ENCODE measurements at places on chromosomes 12 and 14.
A peak's percentile ranks its signal among the peaks of the same experiment; 100 is the strongest.

DNA sequence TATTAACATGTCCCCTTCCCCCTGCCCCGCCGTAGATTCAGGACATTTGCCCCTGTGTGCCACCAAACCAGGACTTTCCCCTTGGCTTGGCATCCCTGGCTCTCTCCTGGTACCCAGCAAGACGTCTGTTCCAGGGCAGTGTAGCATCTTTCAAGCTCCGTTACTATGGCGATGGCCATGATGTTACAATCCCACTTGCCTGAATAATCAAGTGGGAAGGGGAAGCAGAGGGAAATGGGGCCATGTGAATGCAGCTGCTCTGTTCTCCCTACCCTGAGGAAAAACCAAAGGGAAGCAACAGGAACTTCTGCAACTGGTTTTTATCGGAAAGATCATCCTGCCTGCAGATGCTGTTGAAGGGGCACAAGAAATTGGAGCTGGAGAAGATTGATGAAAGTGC lies 28.9 kb downstream of the HRK start:
- no peak for DNase-seq

- peak; percentile 99 for DNase-seq
Measured at GRCh38 chr12:65695113-65695865, 129.0 kb upstream of the HMGA2 start.

GRCh38 chr14:52023518-52023917 lies 34.2 kb downstream of the RTRAF start:
- DNase-seq, result peak; percentile 86

DNA sequence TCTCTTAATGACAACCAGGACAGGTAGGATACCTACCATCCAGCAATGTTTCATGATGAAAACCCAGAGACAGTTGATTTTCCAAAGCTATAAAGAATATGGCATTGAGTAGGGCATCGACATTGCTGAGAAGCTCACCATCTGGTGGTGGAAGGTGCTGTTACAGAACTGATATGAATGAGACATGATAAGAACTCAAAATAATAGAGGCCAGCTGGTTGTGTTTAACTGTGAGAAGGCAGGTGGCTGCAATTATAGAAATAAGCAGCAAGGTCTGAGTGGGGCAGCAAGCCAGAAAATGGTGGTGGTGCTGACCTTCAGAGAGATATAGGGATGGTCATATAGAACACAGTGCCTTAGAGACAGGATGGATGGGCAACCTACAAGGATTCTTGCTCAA lies 449.7 kb downstream of the BTG1 start:
- DNase-seq, result no peak

GRCh38 chr12:108299980-108300696 lies 39.0 kb downstream of the CMKLR1 start:
- DNase-seq, result no peak

GRCh38 chr12:109166371-109166770 lies 50.0 kb downstream of the ACACB start:
- no peak for DNase-seq

DNA sequence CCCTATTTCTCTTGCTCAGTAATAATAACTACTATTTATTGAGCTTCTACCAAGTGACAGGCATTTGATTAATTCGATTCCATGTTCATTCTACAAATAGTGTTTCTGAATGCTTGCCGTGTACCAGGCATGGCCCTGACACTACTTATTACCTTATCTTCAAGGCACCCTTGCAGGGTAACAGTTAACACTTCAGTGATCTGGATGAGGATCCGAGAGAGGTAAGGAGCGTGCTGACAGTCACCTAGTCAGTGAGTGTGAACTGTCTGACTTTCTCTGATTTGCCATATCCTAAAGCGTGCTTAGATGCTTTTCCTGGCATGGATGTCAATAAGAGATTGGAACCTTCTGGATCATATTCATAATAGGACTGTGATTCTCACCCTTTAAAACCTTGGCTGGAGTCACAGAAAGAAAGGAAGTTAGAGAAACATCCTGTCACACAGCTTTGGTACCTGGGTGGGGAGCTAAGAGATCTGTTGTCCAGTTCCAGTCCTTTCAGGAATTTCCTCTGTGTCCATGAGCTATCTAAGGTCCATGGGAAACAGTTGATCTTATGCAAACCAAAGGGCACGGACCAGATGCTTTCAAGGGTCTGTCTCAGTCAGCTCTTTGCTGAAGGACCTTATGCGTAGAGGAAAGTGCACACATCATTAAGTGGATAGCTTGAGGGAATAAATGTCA lies 54.8 kb downstream of the PPFIBP1 start:
- no peak for DNase-seq

GRCh38 chr12:53713516-53713915 lies 13.7 kb downstream of the CALCOCO1 start:
- no peak for DNase-seq

GRCh38 chr12:79371226-79371625 lies 319.5 kb downstream of the PAWR start:
- DNase-seq, result no peak

GRCh38 chr14:37253905-37254304 lies 56.2 kb downstream of the MIPOL1 start:
- peak; percentile 74 for DNase-seq

DNA sequence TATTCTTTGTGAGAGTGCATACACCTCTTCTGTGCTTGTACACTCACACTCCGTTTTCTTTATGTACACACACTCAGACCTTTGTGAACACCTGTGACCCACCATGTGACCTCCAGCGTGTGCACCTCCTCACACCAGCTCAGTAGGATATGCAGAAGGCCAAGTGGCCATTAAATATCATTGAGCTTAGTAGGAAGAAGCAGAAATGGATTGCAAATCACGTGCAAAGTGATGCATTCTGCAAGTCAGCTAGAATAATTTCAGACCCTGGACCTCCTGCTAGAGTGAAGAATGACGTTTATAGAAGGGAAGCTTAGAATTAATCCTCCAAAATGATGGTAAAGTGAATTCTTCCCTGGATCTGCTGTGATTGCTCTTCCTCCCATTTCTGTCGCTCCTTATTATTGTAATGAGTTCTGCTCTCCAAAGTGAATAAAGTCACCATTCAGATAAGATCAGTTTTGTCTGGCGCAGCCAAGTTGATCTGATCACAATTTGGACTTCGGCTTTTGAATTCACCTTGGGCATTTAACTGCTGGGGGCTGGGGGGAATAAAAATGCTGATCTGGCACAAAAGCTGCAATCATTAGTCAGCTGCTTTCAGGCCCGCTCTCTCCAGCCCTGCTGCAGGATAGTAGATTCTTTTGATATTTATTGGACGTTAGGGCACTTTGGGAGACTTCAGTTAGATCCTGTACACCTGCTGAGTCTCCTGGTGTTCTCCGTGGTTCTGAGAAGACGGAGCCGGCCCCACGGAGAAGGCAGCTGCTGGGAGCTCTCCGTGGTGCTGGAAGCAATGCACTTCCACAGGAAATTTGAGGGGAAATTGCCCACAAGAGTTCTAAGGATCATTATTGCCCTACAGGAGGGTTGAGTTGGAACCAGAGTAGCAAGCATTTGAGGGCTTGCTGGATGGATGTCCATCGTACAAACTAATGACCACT lies 12.4 kb upstream of the NRXN3 start:
- DNase-seq, result peak; percentile 29

- DNase-seq, result no peak
Measured at GRCh38 chr12:49367381-49368239, at the start of gene SPATS2. SPATS2 (plus strand) TSS chr12:49367462; CDS start chr12:49461013, 93,551 bp downstream.

DNA sequence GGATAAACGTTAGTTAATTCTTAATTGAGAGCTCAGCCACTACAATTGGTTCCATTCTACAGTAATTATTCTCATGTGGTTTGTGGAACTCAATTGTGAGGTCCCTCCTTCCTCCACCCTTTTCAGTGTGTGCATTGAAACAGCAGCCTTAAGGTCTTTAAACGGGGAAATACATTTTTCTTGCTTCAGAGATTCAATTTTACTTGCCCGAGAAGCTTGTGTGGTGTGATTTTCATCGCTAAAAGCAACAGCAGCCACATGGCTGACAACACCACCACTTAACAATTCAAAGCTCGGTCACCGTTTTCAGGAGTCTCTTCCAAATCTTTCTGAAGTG lies 733 bp upstream of the PPFIBP1 start:
- DNase-seq, result no peak

GRCh38 chr12:62722971-62723680 lies 211.8 kb downstream of the PPM1H start:
- no peak for DNase-seq

DNA sequence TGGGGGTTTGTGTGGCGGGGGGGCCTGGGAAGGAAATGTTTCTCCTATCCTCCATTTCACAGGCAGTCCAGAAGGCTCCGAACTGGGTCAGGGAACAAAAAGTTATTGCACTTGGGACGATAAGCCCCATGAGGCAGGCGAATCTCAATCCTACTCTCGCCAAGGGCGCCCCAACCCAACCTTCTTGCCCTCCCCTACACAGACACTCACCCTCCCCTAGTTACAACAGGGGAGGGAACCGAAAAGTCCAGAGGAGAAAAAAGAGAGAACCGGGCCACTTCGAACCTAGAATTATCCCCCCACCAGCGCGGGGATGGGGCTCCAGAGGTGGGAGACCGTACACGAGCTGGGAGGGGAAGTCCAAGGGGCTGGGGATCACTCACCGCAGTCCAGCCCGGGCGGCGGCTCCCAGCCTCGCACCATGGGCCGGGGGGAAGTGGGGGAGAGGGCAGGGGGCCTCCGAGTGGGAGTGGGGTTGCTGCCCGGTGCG lies 357 bp downstream of the HOMEZ start:
- DNase-seq, result no peak

GRCh38 chr12:6829536-6830220 lies 1.5 kb downstream of the P3H3 start:
- DNase-seq, result no peak

- DNase-seq, result no peak
Measured at GRCh38 chr12:54144738-54145137, 44.0 kb downstream of the SMUG1 start.

DNA sequence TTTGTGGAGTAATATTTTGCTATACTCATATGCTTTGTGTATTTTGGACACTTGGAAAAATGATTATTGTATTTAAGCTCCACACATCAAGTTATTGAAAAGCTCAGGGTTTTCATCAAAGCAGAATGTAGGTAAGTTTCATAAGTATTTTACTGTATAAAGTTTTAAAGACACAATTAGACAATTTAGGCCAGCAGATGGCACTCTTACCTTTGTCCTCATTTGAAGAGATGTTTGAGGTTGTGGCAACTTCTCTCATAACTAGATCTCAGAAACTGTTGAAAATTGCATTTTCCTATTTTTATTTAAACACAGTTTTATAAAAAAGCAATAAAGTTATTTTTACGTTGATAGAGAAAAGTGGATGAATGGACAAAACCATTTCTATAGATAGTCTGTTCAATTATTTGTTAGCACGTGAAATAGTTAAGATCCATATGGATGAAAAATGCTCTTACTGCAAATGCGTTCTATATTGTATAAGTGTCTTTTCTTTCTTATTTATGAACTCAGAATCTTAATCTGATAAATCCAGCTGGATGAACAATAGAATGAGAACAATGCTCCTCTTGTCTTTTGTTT lies 300.0 kb downstream of the AEBP2 start:
- peak; percentile 82 for DNase-seq

DNA sequence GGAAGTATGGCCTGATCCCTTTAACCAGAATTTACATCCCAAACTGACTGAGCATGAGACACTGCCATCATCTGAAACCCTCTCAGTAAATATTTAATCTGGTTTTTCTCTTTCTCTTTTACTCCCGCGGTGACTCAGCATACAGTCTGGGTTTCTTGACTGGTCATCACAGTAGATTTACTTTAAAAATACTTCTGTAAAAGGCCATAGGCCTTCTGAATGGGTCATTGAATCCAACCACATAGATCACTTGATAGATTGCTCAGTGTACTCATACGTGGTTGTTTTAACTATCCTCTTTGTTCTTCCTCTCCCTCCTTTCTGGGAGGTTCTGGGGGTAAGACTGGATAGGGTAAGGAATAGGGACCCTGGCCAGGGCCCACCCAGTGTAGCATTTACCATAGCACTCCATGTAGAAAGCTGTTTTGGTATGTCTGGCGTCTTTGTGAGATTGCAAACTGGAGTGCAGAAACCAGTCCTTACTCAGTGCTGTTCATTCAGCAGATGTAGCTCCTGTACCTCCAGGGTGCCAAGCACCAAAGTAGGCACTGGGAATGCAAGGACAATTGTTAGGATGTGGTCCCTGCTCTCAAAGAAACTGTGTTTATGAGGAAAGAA lies 165.7 kb downstream of the SRGAP1 start:
- peak; percentile 83 for DNase-seq

DNA sequence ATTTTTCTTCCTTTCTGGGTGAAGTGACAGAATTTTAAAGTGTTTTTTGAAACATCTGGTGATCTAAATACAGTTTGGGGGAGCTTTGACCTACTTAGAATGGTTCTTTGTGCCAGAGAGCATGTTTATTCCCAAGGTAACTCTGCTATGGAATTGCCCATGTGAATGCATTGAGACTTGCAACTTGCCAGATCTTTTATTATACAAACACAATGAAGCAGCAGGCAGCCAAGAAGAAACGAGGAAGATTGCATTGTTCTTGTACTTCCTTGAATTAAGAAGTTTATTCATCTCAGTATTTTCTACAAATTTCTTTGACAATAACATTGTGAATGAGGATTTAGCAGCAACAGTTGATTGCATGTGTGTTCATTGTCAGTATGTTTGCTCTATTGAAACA lies 55.5 kb downstream of the FGD4 start:
- peak; percentile 25 for DNase-seq

GRCh38 chr12:131457331-131458047 lies 253.4 kb upstream of the SFSWAP start:
- DNase-seq, result no peak

- DNase-seq, result peak; percentile 9
Measured at GRCh38 chr14:80316441-80316840, 105.1 kb upstream of the DIO2 start.

DNA sequence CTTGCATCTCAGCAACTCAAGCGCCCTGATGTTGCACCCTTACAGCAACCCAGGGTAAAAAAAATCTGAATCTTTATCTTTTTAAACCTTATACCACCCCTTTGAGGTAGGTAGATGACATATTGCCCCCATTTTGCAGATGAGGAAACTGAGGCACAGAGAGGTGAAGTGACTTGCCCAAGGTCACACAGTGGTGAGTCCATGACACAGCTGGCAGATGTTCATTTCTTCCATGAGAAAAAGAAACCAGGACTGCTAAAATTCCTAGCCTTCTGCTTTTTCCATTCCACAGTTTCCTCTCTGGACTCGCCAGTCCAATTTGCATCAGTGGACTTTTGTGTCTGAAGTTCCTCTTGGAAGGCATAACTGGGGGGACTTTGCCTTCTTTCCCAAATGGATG lies 79.3 kb downstream of the IGF1 start:
- no peak for DNase-seq

DNA sequence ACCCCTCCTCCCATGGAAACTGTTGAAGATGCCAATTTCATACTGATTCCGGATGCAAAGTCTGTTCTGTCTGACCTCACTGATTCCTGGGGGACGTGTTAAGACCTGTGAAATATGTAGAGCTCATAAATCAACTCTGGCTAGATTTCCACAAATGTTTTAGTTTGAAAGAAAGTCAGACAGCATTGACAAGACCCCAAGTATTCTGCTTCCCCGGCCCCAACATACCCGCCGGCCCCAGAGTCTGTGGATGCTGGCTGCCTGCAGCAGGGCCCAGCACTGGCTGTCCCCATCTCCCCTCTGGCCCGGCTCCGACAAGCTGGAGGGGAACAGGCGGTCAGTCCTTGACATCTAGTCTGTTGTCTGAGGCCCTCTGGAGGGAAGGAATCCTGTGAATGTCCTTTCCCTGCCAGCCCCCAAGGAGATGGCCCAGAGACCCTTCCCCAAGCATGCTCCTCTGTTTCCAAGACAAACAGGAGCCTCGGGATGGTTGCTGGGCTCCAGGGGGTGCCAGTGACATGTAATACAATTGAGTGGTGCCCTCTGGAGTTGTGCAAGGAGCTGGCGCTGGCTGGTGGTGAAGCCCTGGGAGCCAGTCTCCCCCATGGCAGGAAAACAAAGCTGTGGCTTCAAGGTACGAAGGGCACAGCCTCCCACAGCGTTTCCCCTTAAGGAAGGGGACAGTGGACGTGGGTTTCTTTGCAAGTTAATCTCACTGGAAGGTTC lies 22.3 kb downstream of the FBLN5 start:
- no peak for DNase-seq
